Substantia nigra (tissue), 51 donors: ENCODE measurements at places on chromosomes 4 and X.

DNA sequence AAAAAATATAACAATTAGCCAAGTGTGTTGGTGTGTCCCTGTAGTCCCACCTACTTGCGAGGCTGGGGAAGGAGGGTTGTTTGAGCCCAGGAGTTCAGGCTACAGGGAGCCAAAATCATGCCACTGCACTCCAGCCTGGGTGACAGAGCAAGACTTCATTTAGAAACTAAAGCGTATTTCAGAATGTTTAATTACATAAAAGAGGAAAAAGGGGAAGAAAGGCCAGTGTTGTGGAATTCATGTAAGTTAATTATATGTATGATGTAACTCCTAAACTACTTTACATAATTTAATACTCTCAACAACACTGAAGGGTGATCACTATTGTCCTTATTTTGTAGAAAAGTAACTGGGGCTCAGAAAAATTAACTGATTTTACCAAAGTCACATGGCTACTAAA is 67.2 kb upstream of the HOPX start:
- DNase-seq = no peak

GRCh38 chr4:186624951-186625350 is 69.6 kb upstream of the MTNR1A start:
- DNase-seq = no peak

GRCh38 chr4:165612936-165613335 is 234.1 kb downstream of the CPE start:
- no peak for DNase-seq

DNA sequence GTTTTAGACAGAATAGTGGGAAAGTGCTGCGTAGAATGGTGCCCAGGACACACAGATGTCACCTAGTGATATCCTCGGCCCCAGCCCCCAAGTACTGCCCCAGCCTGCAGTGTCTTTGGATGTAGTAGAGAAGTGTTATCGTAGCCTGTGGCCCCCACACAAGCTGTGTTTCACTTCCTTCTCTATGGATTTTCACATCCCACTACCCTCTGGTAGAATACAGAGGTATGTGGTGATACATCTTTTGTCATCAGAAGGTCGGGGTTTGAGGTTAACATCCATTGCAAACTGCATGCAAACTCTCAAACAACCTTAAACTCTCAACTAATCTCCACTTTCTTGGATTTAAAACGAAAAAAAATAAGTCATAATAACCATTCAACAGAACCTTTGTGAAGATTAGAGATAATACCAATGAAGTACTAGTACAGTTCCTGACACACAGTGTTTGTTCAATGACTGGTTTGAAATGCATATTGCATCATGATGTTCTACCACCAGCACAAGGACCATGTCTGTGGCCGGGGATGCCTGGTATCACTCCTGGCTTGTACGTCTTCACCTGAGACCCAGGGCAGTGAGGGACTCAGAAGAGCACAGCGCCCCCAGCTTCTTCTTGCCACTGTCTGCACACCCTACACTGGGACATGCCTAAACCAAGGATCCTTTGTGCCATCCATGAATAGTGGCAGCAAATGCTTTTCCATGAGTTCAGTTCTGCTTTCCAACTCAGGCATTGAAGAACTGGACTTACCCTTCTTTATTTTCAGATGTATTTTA is 267.3 kb downstream of the DCTD start:
- no peak for DNase-seq

DNA sequence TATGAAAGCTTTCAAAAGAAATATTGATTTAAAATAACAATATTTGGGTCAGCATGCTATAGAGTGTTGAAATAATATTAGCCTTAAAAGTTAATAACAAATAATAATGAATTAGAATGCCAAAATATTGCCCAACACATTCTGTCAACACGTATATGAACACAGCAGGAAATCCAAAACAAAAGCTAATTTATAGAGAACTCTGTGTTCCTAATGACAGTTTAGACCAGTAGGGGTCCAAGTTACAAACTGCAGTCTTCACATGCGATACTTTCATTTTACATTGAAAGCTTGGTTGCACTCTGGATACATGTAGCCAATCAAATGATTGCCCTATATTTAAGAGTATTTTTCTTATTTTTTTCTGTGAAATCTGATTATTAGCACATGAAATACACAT is 274.4 kb downstream of the DCTD start:
- DNase-seq = no peak

- DNase-seq = no peak
Measured at GRCh38 chrX:153750127-153750774, 13.8 kb upstream of the PLXNB3 start.

GRCh38 chr4:80204433-80205011 is 7.2 kb downstream of the PRDM8 start:
- no peak for DNase-seq

DNA sequence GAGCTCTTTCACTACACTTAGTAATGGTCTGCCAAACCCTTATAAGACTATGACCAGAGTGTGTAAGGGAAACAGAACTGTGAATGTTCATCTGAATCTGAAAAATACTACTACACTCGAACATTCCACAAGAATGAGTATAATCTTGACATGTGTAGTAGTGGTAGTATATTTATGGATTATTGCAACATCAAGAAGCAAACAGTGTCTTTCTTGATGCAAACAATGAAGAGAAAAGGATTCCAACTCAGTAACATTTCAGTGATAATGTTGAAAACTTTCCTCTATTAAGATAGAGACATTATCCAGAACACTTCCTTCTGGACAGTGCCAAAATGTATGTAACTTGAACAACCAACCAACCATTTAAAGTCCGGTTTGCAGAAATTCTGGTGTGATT is 394.7 kb upstream of the CPEB2 start:
- no peak for DNase-seq

DNA sequence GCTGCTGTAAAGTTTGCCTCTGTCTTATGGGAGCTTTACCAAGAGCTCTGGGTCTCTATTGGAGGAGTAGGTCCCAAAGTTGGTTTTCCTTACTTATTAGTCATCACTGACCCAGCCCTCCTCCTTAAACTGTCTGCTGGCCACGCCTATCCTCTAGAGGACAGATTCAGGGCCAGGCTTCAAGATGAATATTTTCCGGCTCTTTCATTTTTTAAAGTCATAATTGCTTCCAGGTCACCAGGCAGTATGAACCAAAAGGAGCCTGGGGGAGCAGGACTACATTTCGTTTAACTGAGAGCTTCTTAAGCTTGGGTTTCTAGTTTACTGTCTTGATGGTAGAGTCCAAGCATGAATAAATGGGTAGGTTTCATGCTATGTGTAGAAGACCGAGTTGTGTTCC is 13.7 kb downstream of the BCORL1 start:
- no peak for DNase-seq

DNA sequence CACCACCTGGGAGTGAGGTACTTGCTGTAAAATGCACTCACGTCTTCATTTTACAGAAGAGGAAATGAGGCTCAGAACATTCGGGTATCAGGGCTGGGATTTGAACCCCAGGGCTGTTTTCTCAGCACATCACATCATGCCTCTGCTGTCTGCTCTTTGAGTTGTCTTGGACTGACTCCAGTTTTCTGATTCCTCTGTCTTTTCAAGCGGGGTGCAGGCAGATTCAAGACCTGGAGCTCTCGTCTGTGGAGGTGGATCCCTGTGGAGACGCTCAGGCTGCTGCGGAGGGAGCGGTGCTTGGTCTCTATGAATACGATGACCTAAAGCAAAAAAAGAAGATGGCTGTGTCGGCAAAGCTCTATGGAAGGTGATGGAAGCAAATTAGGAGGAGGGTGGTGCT is 6.3 kb downstream of the LAP3 start:
- DNase-seq = no peak

DNA sequence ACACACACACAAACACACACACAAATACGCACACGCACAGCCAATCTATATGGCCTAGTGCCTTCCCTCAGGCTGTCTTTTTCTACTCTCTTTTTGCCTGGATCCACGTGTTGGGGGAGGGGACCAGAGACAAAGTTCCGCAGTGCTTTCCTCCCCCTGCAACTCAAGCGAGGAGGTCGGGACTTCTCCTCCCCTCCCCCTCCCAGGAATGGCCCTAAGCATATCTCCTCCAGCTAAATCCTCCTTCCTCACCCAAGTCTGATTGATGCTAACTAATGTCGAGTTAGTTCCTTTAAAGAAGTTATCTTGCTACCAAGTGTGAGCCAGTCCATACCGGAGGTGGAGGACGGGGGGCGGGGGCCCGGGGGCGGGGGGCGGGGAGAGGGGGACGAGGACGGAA is 141.2 kb upstream of the ZIC3 start:
- DNase-seq = no peak
